ENCODE measurements at places on chromosomes 16 and 17.

DNA sequence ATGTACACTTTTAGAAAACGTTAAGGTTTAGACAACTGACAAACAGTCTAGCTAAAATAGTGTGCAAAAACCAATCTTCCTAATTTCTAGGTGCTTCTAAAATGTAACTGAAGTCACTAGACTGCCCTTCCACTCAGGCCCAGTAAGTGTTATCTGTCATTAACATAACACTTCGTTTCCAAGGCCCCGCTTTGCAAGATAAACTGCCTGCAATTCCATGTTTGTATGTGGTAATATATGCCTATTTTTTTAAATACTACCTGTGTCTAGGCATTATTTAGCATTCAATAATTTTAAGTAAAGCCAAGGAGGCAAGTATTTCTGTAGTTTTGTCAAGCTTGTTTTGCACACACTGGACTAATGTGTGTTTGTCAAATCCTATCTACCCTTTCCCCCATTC is 3.2 kb downstream of the USP32 start:
- DNase-seq: no peak

GRCh38 chr17:47291242-47291873 is 32.4 kb upstream of the EFCAB13 start:
- DNase-seq: no peak

DNA sequence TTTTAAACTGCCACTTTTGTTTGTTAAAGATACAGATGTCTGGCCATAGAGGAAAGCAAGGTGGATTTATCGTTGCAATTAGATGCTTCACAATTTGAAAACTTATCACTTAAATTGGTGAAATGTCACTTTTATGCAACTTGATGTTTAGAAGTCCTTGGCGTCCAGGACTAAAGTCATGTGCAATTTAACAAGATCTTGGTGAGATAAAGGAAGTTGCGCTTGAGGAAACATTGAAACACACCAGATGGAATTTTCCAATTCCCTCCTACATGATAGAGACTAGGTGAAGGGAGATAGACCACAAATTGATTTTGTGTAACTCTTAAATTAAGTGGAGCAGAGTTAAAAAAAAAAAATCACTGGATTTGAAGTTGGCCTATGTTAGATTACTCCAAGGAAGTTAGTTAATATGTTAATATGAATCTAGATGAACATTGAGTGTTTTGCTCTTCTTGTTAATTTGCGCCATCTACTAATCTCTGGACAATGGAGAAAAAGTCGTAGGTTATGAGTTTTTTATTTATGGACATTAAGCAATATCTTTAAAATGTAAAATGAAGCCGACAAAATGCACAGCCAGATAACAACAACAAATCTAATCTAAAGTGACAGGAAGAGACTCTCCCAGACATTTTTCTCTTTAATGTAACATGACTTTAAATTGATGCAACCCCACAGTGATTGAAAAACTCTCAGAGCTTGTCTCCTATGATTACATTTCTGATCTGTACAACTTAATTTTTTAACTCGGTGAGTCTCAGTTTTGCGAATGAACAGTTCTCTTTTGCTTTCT is 119.6 kb downstream of the WWOX start:
- no peak for DNase-seq

- peak; percentile 45 for DNase-seq
These were observed 20.4 kb upstream of the YPEL2 start for GRCh38 chr17:59311051-59311468.

GRCh38 chr17:49505854-49506253 is 10.8 kb downstream of the NGFR start:
- no peak for DNase-seq

GRCh38 chr16:51971184-51971583 is 575.8 kb downstream of the TOX3 start:
- no peak for DNase-seq

DNA sequence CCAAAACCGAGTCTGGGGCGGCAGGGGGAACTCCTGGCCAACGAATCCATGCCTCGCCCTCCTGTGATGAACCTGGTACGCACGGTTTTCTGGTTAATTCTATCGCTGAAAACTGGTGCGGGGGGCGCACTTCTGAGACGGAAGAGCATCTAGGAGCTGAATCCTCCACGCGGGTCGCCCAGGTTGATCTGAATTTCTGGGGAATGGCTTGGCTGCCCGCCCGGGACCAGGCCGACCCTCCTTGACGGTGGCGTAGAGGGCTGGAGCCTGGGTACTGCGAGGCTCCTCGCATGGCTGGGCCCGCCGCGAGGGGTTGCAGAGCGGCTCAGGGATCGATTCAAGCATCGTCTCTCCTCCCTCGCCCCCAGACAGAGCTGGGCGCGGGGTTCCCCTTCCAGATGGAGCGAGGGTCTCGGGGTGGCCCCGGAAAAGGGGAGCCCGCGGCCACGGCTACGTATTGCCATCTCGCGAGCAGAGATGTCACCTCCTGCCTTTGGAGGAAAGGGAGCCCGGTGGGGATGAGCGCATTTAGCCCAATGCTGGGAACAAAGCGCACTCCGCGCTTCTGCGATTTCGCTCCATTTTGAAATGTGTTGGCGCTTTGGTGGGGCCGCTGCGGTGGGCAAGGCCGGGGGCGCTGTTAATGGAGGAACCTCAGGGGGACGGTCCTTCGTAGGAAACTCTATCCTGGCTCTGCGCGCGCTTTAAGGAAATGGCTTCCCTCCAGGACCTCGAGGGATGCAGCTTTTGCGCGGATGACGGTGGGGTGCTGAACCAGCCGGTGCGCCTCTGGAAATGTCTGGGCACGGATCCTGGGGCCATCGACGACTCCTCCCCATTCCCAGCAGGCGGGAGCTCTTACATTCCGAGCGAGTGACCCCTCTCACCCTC is 2.7 kb downstream of the MAPT start:
- DNase-seq: no peak

DNA sequence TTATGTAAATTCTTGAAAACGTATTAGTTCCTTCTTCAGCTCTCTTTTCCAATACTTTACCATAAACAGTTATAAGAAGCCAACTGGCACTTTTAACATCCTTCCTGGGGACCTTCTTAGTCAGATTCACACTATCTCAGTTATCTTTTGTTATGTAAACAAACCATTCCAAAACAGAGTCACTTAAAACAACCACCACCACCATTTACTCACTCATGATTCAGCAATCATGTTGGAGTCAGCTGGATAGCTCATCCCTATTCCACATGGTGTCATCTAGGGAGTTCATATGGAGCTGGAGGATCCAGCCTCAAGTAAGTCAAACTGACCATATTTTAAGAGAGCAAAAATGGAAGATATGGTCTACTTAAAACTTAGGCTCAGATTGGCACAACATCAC is 240.3 kb upstream of the IRX3 start:
- no peak for DNase-seq

DNA sequence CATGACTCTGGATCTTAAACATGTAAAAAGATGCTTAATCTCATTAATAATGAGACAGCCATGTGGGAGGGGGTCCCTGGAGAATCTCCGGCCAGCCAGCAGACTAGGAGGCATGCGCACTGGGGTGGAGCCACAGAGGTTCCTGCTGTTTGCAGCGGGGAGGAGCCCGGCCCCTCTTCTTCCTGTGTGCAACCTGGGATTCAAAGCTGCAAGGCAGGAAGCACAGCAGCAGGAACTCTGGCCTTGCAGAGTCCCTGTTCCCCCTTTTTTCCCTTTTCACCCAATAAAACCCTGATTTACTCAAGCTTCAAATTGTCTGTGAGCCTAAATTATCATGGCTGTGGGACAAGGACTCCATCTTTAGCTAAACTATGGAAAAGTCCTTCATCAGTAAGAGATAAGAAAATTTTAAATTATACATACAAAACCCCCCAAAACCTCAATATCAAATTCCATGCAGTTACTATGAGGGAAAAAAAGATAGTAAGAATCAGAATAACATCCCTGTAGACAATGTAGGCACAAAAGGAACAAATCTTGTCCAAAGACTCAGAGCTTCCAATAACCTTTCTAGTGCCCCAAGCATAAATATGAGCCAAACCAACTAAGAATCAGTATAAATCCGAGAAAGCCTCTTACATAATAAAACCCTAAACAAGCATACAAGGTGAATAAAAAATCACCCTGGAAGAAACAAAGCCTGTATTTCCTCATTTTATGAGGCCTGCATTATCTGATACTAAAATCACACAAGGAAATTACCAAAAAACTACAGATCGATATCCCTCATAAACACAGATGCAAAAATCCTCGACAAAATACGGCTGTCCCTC is 12.1 kb downstream of the CFDP1 start:
- DNase-seq: no peak

DNA sequence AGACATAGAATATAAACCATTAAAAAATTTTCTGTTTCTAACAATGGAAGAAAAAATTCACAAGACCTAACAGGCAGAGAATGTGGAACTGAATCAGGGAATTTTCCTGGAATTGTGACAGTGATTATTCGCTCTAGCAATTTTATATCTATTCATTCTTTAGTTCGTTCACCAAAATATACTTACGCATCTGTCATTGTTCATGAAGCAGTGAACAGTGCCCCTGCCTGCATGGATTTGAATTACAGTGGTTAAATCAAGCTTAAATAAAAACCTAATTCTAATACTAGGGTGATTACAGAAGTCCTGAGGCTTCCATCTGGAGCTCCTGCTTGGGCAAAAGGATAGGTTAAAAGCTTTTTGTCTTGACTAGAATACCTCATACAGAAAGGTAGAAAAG is 48.6 kb downstream of the ABCA8 start:
- no peak for DNase-seq

Measured in NCI-H187 treated with DMSO at 0.1 percent for 48 hours (cell line).